ENCODE measurements at places on chromosomes 7 and 10. TPM values are rescaled to one million over a fixed set of nuclear protein-coding genes. Genes with fewer than 3 reads are reported as not detected.

GRCh38 chr7:156236181-156236889 lies 404.2 kb upstream of the RNF32 start:
- no peaks in the 10 kb centered on the region for H3K27me3 ChIP-seq

- no peak for DNase-seq
- H3K36me3 ChIP-seq: no peaks in the 10 kb centered on the region
- no peaks in the 10 kb centered on the region for H3K27me3 ChIP-seq
- H3K4me1 ChIP-seq: no peaks in the 10 kb centered on the region
- no peak overlapping the region for H3K4me3 ChIP-seq
Observed at GRCh38 chr10:62327885-62328284, 46.3 kb upstream of the ZNF365 start.

DNA sequence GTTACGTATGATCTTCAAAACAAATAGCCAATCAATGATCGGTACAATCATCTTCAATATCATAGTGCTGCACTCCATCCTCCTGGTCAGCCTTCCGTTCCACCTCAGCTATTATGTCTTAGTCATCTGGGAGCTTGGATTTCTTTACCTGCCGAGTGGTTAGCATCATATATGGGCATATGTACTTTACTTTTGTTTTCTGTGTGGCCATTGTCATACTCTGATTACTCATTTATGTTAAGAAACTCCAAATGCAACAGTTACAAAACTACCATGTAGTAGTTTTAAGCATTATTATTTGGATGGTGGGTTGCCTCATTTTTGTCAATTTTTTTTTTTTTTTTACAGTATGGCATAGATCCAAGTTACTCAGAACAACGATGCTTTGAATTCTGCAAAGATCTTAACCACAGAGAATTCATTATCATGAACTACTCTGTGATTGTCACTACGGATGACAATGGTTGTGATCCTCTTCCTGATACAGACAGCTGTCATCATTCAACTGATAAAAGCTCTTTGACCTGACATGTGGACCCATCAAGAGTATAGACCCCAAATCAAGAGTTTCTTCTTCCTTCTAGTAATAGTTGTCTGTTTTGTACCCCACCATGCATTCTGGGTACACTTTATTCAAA lies 52.1 kb upstream of the NME8 start:
- DNase-seq: no peak
- H3K4me3 ChIP-seq: no peak overlapping the region
- H3K4me1 ChIP-seq: no peaks in the 10 kb centered on the region
- H3K36me3 ChIP-seq: no peaks in the 10 kb centered on the region

DNA sequence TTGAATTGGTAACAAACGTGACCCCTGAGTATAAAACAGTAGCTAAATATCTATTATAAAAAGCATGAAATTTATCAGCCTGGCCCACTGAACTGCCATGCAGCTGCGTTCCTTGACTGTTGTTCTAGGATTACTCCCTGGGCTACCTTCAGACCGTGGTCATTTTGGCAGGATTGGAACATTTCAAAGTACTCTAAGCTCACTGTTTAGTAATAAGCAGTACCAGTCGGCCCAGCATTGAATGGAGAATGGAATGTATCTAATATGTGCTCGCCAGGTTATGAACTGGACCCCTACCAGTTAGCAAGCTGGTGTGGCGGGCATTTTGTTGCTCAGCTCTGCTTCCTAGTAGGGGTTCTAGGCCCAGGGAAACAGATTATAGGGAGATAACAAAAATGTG lies 112.2 kb downstream of the SEMA3C start:
- no peaks in the 10 kb centered on the region for H3K27me3 ChIP-seq
- DNase-seq: no peak

DNA sequence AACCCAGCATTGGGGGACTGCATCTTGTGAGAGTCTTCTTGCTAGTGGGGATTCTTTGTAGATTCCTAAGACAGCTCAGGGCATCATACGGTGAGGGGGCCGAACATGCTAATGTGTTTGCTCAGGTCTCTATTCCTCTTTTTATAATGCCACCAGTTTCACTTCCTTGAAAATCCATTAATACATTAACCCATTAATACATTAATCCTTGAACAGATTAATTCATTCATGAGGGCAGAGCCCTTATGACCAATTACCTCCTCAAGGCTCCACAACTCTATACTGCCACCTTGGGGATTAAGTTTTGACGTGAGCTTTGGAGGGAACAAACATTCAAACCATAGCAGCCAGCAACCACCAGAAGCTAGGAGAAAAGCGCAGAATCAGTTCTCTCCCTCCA lies 67.2 kb upstream of the POT1 start:
- H3K4me3 ChIP-seq: no peak overlapping the region
- H3K27ac ChIP-seq: no peak overlapping the region
- no peaks in the 10 kb centered on the region for H3K4me1 ChIP-seq
- no peaks in the 10 kb centered on the region for H3K36me3 ChIP-seq

GRCh38 chr10:90929179-90929578 lies 8.3 kb upstream of the ANKRD1 start:
- no peak overlapping the region for H3K27ac ChIP-seq
- peaks cover 23% of the 10 kb centered on the region for H3K4me1 ChIP-seq
- DNase-seq: no peak

Gene STEAP2
- 4.3 TPM for total RNA-seq

DNA sequence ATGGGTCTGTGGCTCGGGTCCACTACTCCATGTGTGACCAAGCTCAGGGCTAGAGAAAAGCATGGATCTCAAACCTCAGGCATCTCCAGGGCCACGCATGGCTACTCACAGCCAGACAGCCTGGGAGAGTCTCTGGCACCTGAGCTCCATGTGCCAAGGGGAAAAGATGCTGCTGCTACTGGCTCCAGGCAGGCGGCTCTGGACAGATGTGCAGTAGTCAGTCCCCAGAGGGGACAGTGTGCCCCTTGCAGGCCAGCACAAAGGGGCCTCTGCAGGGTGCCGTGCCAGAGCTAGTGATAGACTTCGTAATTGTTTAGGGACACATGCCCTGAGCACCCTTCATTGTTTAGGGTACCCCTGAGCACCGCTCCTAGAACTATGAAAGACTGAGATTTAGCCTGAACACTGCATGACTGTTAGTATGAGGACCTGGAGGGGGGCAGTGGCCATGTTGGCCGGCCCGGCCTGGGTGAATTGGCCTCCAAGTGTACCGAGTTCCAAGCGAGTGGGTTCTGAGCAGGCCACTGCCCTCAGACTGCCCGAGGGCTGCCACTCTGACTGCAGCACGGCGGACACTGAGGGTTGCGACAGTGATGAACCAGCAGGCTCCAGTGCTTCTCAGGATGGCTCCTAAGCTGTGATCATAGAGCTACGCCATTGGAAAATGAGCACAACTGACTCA lies 80.7 kb downstream of the TCERG1L start:
- no peaks in the 10 kb centered on the region for H3K27me3 ChIP-seq
- no peak for DNase-seq
- H3K4me3 ChIP-seq: no peak overlapping the region
- no peaks in the 10 kb centered on the region for H3K4me1 ChIP-seq

- DNase-seq: no peak
- H3K27ac ChIP-seq: no peak overlapping the region
Observed at GRCh38 chr10:71809628-71810027, 36.3 kb upstream of the VSIR start.

DNA sequence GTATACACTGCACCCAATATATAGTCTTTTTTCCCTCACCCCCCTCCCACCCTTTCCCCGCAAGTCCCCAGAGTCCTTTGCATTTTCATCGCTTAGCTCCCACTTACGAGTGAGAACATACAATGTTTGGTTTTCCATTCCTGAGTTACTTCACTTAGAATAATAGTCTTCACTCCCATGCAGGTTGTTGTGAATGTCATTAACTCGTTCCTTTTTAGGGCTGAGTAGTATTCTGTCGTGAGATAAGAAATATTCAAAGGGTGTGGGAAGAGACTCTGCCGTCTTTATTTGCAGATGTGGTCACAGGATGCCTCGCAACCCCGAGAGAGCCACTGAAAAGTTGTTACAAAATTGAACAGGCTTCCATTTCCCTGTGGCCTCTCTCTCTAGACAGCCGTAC lies 137.9 kb upstream of the SH2B2 start:
- no peaks in the 10 kb centered on the region for H3K27me3 ChIP-seq
- no peak for DNase-seq
- peaks cover 5% of the 10 kb centered on the region for H3K4me1 ChIP-seq
- no peak overlapping the region for H3K4me3 ChIP-seq
- H3K27ac ChIP-seq: no peak overlapping the region
